ENCODE measurements at places on chromosomes 3 and 15. TPM values are rescaled to one million over a fixed set of nuclear protein-coding genes. Genes with fewer than 3 reads are reported as not detected.

Gene TGM4
- not detected for total RNA-seq

Gene ULK3
- total RNA-seq, result 16.3 TPM

Gene CAND2
- 4.2 TPM for total RNA-seq

Gene ROBO1
- 57.3 TPM for total RNA-seq

Data from regular cardiac myocyte (primary cell).